Suppressor macrophage treated with lipopolysaccharide for 1 hour (primary cell): ENCODE measurements at places on chromosomes 4 and X.
A peak's percentile ranks its signal among the peaks of the same experiment; 100 is the strongest.

DNA sequence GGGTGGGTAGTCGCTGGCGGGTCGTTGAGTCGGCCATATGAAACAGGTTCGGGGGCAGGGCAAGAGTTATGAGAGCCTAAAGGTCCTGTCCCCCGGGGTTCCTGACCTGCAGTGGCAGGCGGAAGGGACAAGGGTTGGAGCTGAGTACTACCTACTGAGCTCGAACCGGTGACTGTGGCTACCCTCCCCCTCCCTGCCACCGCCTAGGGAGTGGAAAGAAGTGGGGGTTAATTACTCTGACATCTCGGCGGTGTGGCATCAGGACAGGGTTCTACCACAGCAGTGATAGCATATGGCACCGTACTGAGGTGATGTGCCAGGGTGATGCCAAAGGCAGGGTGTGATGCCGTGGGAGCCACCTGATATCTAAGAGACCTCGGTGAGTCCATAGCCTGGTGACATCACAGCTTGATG lies 307 bp downstream of the ATG4A start:
- DNase-seq = no peak

DNA sequence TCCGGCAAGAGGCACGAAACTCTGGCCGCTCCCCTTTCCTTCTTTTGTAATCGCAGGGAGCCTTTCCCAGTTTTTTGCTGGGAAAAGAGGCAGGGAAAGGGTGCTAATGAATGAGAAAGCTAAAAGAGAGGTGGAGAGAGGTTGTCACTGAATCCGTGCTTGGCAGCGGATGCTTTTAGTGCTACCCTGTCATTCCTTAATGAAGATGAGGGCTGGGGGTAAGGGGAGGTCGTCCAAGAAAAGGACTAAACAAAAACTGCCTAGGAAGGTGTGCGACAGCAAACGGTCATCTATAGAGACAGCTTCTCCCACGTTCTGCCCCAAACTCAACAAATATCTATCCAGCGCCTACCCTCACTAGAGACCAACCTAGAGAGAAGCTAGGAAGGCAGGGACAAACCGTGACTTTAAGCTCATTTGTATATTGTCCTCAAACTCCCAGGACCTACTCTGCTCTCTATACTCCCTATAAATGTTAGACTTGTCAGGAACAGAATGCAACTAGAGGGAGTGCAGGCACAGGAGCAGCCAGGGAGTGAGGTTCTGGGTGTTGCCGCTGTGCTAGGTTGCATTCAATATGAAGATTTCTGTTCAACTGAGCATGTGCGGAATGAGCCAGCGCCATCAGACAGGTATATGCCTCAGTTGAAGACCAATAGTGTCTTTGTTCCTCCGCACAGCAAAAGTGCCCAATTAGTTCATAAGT lies 777 bp upstream of the CASK start:
- peak; percentile 1 for DNase-seq

- no peak for DNase-seq
These were observed 100.5 kb upstream of the TBC1D9 start for GRCh38 chr4:140856621-140857062.

GRCh38 chr4:48212165-48212564 lies 57.5 kb downstream of the TEC start:
- DNase-seq = no peak

DNA sequence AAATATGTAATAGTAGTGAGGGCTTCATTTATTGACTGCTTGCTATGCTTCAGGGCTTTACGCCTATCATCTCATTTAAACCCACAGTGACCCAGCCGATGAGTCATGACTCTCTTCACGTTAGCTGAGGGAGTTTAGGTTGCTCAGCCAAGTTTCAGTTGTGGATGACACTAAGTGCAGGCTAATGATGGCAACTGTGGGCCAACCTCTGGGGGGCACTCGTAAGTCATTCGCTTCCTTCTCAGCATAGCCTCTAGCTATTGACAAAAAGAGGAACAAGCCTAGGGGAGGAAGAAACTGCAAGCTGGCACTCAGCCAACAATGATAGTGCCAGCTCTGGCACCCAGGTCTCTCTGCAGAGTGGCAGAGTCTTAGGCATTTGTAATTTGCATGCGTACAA lies 325.0 kb downstream of the ARHGAP10 start:
- peak; percentile 92 for DNase-seq

DNA sequence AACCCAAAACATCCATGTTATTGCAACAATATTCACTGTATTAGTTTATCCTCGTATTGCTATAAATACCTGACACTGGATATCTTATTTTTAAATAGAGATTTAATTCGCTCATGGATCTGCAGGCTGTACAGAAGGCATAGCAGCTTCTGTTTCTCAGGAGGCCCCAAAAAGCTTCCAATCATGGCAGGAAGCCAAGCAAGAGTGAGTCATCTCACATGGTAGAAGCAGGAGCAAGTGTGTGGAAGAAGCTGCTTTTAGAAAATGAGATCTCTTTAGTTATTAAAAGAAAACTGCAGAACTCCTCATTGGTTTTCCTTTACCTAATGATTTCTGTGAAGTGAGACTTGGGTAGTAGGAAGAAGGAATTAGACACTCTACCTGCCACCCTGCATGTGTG lies 16.4 kb downstream of the ZNF732 start:
- DNase-seq = no peak

- DNase-seq = peak; percentile 18
These were observed 58.0 kb upstream of the FRMPD4 start for GRCh38 chrX:12080265-12080664.

DNA sequence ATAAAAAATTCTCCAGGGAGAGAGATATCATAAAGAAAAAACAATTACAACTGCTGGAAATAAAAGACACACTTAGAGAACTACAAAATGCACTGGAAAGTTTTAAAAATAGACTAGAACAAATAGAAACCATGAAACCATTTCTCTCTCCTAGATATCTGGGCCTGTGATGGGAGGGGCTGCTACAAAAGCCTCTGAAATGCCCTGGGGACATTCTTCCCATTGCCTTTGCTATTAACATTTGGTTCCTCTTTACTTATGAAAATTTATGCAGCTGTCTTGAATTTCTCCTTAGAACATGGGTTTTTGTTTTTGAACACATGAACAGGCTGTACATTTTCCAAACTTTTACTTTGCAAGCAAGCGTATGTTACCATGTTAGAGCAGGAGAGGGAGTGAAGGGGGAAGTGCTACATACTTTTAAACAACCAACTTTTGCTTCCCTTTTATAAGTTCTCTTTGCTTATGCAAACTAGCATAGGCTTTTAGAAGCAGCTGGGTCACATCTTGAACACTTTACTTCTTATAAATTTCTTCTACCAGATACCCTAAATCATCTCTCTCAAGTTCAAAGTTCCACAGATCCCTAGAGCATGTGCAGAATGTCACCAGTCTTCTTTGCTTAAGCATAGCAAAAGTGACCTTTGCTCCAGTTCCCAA lies 47.9 kb upstream of the PACRGL start:
- peak; percentile 43 for DNase-seq

DNA sequence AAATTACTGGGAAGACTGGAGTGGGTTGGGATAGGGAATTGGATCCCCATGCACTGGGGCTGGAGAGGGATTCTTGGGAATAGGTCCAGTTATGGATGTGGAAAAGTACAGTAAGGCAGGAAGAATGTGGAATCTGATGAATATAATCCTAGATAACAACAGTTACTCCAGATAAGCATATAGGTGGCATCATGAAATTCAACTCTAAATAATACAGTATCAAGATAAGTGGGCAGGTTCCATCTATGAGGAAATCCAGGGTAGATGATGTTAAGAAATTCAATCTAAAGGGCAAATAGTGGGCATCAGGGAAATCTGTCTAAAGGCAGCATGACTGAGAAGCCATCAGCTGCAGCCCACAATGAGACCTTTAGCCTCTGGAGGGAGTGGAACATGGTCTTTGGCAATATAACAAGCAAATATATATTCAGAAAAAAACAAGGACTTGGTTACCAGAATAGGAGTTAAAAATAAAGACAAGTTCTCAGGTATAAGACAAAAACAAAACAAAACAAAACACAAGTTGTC lies 1.2 kb downstream of the DTHD1 start:
- peak; percentile 38 for DNase-seq

- no peak for DNase-seq
These were observed 2.5 kb downstream of the FGFR3 start for GRCh38 chr4:1795299-1796195.

DNA sequence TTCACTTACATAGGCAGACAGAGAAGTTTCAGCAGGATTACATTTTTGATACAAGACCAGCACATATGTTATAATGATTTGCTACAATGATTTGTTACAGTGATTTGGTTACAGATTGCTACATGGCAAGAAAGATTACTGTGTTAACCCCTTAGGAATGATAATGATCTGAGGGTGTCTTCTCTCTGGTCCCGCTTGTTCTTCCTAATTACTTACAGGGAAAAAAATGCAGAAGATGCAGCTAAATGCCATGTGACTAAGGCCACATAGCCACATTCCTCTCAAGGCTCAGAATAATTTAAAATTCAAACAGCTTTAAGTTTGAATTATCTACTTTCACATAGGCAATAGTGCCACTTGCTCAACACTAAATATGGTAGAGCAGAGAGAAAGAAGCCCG lies 9.7 kb upstream of the LAP3 start:
- no peak for DNase-seq

DNA sequence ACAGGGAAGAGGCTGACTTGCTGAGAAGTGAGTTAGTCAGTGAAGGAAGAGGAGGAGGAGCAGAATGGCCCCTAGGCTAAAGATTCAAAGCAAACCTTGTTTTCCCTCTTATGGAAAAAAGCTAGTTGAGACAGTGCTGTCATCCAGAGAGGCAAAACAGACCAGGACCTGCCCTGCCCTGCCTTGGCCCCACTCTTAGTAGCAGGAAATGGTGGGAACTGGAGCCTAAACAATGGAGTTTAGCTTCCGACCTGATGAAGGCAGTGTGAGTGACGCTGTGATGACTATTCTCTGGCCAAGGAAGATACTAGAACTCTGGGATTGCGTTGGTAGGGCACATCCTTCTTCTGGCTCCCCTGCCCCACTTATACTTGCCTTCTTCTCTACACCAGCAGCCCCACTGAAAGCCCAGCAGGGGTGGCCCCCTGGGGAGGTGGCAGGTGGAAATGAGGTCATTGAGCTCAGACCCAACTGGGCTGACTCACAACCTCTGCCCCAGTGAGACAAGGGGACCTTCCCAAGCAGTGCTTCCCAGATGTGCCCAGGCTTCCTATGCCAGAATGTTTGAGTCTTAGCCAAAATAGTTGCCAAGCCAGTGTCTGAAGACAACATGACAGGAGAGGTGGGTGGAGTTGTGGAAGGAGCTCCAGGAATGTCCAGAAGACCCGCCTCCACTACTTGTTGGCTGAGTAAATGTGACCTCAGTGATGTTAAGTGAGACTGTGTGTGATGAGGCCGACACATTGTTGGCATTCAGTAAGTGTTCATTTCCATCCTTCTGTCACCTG lies 38.8 kb downstream of the MSN start:
- peak; percentile 87 for DNase-seq

DNA sequence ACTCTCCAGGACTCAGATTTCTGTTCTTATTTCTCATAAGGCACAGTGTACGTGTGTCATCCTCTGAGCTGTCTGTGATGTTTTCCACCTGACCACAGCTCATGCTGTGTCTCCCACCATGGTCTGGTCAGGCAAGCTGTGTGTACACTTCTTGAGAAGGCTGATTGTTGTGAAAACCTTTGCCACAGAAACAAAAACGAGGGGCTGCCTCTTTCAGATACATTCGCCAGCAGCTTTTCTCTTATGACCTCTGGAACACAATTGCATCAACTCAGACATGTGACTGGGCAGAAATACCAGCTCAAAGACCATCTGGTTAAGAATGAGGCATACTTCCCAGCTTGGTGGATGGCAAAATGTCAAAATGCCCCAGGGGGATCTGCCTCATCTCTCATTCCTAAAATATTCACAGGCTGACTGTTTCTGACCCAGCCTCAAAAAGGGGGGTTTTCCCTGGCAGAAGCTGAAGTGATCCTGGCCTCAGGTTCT lies 46.1 kb downstream of the PGRMC2 start:
- peak; percentile 12 for DNase-seq

GRCh38 chr4:147339100-147339499 lies 141.8 kb upstream of the EDNRA start:
- no peak for DNase-seq

GRCh38 chrX:95346856-95347255 lies 1337.8 kb upstream of the DIAPH2 start:
- no peak for DNase-seq

DNA sequence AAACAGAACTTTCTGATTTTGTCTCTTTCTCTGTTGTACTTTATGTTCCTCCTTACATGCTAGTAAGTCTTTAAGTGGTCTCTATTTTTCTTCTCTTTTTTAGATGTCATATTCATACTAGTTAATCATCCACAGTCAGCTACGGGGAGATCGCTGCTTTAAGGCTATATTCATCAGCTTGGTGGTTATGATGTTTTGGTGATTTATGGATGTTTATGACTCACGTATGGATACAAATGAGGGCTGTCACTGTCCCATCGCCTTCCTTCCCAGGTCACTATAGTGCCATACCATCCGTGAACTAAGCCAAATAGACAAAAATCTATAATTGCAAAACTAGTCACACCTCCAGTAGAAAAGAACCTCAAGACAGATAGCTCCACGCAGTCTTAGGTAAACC lies 296.8 kb upstream of the AADAT start:
- DNase-seq = no peak

DNA sequence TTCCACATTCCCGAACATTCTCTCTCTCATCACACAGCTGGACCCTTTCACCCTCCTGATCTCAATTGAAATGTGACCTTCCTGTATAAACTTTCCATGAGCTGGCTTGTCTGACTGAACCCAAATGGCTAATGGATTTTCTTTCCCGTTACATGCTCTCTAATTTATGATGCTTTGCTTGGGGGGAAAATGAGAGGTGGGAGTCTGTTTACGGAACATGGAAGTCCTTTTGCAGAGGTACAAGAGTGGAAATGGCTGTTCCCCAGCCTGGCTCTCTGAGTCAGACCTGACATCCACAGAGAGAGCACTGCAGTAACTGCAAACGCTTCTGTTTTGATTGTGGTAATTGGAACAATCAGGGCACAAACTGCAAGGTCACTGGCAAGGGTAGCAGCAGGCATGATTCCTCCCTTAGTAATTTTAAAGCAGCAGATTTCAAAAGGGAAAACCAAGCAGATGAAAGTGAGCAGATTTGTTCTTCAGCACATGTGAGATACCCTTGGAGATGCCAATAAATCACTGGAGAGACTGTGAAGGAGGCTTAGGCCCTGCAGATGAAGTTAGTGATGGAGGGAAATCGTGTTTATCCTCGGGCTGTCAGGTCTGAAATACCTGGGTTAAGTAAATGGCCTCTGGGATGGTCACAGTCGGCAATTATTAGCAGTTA lies 83.9 kb downstream of the SNCA start:
- DNase-seq = no peak

DNA sequence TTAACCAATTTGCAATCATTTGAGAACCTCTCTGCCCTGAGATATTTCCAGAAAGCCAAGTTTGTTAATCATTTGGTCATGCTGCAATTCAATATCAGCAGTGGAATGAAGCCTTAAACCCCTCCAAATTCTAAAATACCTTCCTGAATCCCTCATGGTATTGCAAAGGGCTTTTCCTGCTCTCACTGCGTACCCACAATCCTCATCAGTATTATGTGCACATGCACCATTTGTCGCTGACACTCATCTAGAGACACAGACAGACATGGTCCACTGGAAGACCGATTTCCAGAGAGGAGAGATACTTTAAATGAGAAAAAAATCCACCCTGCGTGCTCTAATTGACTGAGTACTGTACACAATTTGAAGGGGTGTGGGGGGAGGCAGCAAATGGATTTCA lies 104.4 kb downstream of the GPC3 start:
- DNase-seq = no peak
